Activated T-cell treated with anti-CD3 and anti-CD28 coated beads, Interleukin-2, amount 50 U/mL, for 72 hours (primary cell): ENCODE measurements at places on chromosomes 4 and X.

DNA sequence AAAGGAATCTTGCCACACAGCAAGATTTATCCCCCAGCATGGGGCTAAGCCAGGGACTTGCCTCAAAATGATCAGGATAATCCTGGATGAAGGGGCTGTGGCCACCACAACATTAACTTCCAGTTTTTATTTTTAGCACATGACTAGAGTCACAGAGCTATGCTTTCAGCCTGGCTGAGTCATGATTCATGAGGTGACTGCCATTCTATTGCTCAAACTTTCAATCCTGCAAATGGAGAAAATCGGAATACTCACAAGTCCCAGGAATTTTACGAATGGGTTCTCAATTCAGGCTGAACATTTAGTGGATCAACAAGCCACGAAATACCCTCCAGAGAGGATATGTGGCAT is 70.7 kb upstream of the HPGD start:
- H3K4me3 ChIP-seq = no peak overlapping the region
- no peak for DNase-seq
- H3K36me3 ChIP-seq = no peaks in the 10 kb centered on the region
- H3K4me1 ChIP-seq = peaks cover 11% of the 10 kb centered on the region
- no peaks in the 10 kb centered on the region for H3K27me3 ChIP-seq

- no peaks in the 10 kb centered on the region for H3K27me3 ChIP-seq
- H3K27ac ChIP-seq = no peak overlapping the region
- DNase-seq = no peak
Observed at GRCh38 chr4:127414951-127415606, 217.7 kb upstream of the INTU start.

DNA sequence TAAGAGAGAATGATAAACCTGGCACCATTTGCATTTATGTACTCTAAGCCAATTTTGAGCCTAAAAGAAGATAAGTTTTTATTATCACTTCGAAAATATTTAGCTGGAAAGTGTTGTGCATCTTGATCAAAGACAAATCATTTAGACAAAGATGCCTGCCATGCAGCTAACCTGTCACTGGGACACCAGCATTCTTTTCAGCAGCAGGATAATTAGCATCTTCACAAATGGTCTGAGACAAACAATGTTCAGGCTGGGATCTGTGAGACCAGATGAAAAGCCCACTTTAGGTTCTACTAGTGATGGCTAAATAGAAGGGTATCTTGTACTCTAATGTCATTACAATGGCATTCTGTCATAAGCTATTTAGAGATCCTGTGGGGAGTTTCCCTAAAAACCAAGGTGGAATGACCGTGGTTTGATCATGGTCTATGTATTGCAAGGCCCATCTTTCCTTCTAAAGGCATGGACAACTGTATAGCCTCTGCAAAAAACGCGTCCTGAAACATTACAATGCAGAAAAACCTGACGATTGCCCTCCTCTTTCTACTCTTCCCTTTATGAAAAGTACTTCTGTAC is 7.2 kb downstream of the PRDM8 start:
- DNase-seq = no peak
- peaks cover 27% of the 10 kb centered on the region for H3K27me3 ChIP-seq
- H3K4me3 ChIP-seq = no peak overlapping the region
- H3K27ac ChIP-seq = no peak overlapping the region
- H3K36me3 ChIP-seq = no peaks in the 10 kb centered on the region

- no peak overlapping the region for H3K4me3 ChIP-seq
- no peaks in the 10 kb centered on the region for H3K27me3 ChIP-seq
- DNase-seq = no peak
Observed at GRCh38 chr4:172865531-172866127, 303.0 kb upstream of the GALNT7 start.

GRCh38 chr4:141890279-141890678 is 253.9 kb downstream of the IL15 start:
- no peaks in the 10 kb centered on the region for H3K36me3 ChIP-seq
- H3K4me1 ChIP-seq = no peaks in the 10 kb centered on the region
- no peak overlapping the region for H3K4me3 ChIP-seq

- H3K36me3 ChIP-seq = no peaks in the 10 kb centered on the region
- H3K27ac ChIP-seq = no peak overlapping the region
- H3K4me3 ChIP-seq = no peak overlapping the region
- H3K27me3 ChIP-seq = no peaks in the 10 kb centered on the region
- peaks cover 22% of the 10 kb centered on the region for H3K4me1 ChIP-seq
Observed at GRCh38 chr4:108849611-108850168, 86.8 kb upstream of the ETNPPL start.

DNA sequence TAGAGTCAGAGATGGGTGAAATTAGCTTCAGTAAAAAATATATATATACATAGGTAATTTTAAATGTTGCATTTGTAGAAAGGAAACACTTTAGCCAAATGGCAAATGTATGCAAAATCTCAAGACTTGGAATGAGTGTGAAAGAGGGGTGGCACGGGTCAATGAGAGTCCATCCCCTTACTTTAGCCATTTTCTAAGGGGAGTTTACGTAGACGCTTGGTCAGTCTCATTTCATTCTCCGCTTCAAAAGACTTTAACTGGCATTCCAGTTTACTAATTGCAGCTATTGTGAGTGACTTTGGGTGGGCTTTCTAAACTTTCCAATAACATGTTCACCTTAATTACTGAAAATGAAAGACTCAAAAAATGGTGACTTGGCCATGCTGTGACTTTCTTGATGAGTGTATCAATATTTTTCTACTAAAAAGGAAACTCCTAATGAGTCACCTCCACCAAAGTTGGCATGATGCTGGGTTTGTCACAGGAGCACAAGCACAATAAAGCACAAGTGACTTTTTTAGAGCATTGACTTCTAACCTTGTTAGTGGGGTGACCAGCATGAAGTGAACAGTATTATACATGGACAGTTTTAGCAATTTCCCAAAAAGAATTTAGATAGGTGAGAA is 356.0 kb upstream of the RASGEF1B start:
- H3K4me3 ChIP-seq = peak overlapping the region; percentile 67
- DNase-seq = peak; percentile 53
- peaks cover 20% of the 10 kb centered on the region for H3K27me3 ChIP-seq
- H3K4me1 ChIP-seq = peaks cover 34% of the 10 kb centered on the region
- H3K27ac ChIP-seq = peak overlapping the region; percentile 63
- peaks cover 4% of the 10 kb centered on the region for H3K36me3 ChIP-seq

DNA sequence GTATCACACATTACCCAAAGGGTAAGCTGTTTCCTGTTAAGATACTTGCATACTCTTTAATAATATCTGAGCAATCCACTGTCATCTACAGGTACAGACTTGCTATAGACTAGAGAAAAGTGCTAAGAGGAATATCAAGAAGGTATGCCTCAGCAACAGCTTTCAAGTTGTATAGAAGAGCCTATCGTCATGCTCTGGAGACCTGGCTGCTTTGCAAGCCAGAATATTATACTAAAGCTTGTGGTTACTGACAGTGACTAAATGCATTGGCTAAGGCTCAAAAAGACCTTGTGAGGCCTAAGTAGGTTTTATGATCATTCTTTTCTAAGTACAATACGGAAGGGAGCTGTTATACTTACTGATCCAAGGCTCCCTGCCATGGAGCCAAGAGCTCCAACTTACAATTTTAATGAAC is 11.3 kb downstream of the LAMP2 start:
- H3K36me3 ChIP-seq = no peaks in the 10 kb centered on the region
- no peaks in the 10 kb centered on the region for H3K27me3 ChIP-seq
- peak; percentile 3 for DNase-seq
- H3K27ac ChIP-seq = no peak overlapping the region
- peak overlapping the region; percentile 78 for H3K4me3 ChIP-seq

- no peaks in the 10 kb centered on the region for H3K27me3 ChIP-seq
- peak overlapping the region; percentile 99 for H3K27ac ChIP-seq
- H3K4me1 ChIP-seq = peaks cover 10% of the 10 kb centered on the region
- H3K36me3 ChIP-seq = peaks cover 18% of the 10 kb centered on the region
- peak overlapping the region; percentile 96 for H3K4me3 ChIP-seq
Observed at GRCh38 chrX:154398668-154399526, 720 bp downstream of the RPL10 start.

GRCh38 chr4:131426023-131426758 is 1722.9 kb upstream of the PCDH10 start:
- no peaks in the 10 kb centered on the region for H3K36me3 ChIP-seq
- H3K27ac ChIP-seq = no peak overlapping the region
- H3K27me3 ChIP-seq = no peaks in the 10 kb centered on the region
- no peak for DNase-seq
- H3K4me1 ChIP-seq = no peaks in the 10 kb centered on the region

DNA sequence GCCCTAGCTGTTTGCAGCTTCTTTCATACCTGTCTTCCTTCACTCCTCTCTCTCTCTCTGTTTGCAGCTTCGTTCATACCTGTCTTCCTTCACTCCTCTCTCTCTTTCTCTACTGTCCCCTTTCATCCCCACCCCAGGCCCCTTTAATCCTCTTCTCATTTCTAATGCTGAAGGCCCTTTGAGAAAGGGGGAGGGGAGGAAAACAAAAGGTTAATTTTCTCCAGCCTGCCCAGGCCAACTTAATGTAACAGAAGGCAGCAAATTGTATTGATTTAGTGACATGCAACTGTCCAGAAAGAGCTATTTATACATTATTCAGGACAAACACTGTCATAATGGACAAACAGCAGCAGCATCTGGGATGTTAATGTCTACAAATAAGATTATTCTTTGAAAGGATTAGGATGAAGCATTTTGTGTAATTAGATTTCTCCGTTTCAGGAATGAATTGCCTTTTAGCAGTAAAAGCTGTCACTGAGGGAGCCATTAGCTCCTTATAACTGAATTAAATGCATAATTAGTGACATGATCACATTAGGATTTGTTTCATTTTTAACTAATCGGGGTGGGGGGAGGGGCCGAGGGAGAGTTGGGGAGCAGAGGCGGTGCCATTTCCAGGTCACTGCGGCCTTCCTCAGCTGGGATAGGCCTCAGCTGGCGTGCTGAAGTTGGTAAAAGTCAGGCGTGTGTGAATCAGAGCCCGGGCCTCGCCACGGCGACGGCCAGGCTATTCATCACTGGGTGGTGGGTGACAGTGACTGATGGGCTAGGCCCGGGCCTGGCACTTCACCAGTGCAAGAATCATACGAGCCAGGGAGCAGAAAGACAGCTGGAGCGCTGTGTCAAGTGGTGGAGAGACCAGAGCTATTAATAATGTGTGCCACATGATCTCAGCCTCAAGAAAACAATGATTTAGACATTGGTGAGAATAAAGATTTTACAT is 174.5 kb downstream of the NKX6-1 start:
- no peaks in the 10 kb centered on the region for H3K36me3 ChIP-seq
- no peak for DNase-seq
- no peaks in the 10 kb centered on the region for H3K4me1 ChIP-seq
- no peak overlapping the region for H3K27ac ChIP-seq
- no peaks in the 10 kb centered on the region for H3K27me3 ChIP-seq

- no peak overlapping the region for H3K4me3 ChIP-seq
- H3K36me3 ChIP-seq = no peaks in the 10 kb centered on the region
- DNase-seq = no peak
- peaks cover 29% of the 10 kb centered on the region for H3K27me3 ChIP-seq
- H3K4me1 ChIP-seq = no peaks in the 10 kb centered on the region
Observed at GRCh38 chrX:118761939-118762707, 34.7 kb downstream of the IL13RA1 start.

DNA sequence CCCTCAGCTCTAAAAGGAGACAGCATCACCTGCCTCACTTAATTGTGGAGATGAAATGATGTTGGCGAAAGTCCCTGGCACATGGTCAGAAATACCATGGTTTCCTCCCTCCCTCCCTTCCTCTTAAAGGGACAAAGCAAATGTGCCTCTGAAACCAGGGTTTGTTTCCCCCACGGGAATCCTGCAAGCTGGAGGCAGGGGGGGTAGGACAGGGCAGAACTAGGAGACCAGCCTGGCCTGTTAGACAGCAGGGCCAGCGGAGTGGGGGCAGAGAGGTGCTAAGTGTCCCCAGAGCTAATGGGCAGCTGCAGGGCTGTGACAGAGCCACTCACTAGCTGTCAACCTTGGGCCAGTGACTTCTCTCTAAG is 5.7 kb downstream of the RTL5 start:
- no peak for DNase-seq
- no peak overlapping the region for H3K27ac ChIP-seq
- peaks cover 84% of the 10 kb centered on the region for H3K27me3 ChIP-seq
- H3K4me1 ChIP-seq = peaks cover 19% of the 10 kb centered on the region
- no peaks in the 10 kb centered on the region for H3K36me3 ChIP-seq

- no peaks in the 10 kb centered on the region for H3K36me3 ChIP-seq
- H3K27me3 ChIP-seq = no peaks in the 10 kb centered on the region
- no peak for DNase-seq
- H3K27ac ChIP-seq = no peak overlapping the region
Observed at GRCh38 chr4:183244506-183244905, 75.6 kb downstream of the CLDN22 start.

DNA sequence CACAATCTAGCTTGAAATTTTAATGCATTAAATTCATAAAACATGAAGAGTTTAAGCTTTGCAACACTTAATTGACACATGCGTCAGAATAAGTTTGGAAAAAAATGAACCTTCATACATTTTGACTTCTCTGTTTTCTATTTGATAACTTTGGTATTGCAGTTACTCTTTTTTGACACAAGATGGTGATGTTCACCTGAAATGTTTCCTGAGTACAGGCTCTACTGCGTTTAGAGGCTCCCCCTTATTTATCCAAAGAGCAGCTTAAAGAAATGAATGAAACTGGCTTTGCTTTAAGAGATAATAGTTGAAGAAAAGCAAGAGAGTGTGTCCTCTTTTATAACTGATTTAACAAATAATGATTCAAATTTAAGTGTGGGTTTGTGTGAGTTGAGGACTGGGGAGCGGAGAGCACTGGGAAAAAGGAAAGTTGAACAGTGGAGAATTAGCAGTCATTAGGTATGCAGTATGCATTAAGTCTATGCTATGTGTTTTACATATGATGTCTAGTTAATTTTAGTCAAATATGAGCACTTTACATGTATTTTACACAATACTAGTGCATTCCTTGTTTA is 180.6 kb upstream of the NUDT6 start:
- H3K27ac ChIP-seq = peak overlapping the region; percentile 8
- H3K36me3 ChIP-seq = no peaks in the 10 kb centered on the region
- H3K4me1 ChIP-seq = no peaks in the 10 kb centered on the region
- no peak for DNase-seq
- no peaks in the 10 kb centered on the region for H3K27me3 ChIP-seq

DNA sequence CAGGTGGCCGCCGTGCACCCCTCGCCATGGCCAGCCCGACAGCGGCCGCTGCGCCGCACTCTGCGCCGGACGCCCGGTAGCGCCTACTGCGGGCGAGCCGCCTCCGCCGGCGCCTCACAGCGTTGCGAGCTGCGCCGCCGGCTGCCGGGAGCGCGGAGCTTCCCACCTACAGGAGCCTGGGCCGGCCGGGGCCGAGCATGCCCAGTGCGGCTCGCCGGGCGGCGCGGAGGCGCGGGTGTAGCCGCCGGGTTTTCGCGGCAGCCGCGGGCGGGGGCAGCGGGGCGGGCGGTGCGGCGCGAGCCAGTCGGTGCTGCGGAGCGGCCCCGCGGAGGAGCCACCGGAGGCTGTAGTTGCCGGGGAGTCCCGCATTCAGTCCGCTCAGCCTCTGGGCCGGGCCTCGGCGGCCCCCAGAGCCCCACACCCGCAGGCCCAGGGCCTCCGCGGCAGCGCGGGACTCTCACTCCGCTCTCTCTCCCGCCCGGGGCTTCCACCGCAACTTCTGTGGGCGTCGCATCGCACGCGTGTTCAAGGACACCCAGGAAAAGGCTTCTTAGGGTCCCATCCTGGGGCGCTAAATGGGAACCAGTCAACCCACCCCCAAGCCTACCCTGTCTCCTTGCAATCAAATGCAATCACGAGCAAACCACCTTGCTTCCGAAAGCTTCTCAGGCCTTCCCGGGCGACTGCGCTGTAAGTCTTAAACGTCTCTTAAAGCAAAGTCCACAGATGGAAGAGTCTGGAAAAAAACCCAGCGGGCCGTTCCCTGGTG is at the start of gene MFAP3L:
TSS of gene MFAP3L (minus strand) at position 143 of the 769 bp plus-strand sequence. CDS start 20,518 bp downstream, outside the sequence.
- peak; percentile 90 for DNase-seq
- peaks cover 33% of the 10 kb centered on the region for H3K27me3 ChIP-seq
- H3K4me3 ChIP-seq = peak within 1 kb of the TSS; percentile 93
- peak within 1 kb of the TSS; percentile 92 for H3K27ac ChIP-seq
- H3K4me1 ChIP-seq = peaks cover 11% of the 10 kb centered on the region
